Stimulated activated CD4-positive, alpha-beta T cell treated with anti-CD3 and anti-CD28 coated beads, Interleukin-1b, Interleukin-23, amount 100 ng/mL, for 4 hours (primary cell): ENCODE measurements at places on chromosomes 12 and 14.

DNA sequence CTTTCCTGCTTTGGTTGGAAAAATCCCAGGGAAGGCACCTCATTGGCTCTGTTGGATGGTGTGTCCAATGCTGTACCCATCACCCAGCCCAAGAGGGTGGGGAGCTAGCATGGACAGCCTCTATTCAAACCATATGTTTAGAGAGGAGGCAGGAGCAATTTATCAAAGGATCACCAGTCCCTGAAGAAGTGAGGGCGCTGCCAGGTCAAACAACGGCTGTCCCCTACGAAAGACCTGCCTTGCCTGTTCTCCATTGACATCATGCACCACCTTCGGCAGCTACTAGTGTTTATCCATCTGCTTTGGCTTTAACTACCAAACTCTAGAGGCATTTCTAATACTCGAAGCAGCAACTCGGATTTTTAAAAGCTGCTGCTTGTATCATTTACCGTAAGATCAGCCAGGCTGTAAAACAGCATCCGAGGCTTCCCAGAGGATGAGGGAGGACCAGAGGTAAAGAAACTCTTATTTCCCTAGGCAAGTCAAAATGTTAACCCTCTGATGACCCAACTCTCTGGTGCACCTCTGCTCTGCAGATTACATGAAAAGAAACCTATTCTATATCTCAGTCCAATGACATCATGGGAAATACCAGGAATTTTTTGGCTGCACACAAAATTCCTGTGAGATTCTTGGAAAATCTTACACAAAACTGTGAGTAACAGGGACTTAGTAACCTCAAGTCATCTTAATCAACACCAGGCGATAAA is 720.9 kb upstream of the TBX3 start:
- DNase-seq = no peak

GRCh38 chr12:40801861-40802260 is 109.6 kb downstream of the CNTN1 start:
- DNase-seq = no peak

DNA sequence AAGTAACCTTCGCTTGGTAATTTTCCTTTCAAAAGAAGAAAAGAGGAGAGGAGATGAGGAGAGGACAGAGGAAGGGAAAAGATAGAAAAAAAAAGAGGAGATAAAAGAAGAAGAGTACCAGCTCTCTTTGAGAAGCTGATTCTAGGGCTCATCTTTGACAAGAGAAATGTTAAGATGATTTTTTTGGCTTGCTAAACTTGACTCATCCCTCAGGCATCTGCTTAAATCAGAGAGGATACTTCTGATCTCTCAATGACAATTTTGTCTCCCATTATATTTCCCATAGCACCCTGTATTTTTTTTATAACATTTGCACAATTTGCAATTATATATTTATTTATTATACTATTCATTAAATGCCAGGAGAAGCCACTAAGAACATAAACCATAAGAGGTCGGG is 17.1 kb downstream of the SYT1 start:
- no peak for DNase-seq

DNA sequence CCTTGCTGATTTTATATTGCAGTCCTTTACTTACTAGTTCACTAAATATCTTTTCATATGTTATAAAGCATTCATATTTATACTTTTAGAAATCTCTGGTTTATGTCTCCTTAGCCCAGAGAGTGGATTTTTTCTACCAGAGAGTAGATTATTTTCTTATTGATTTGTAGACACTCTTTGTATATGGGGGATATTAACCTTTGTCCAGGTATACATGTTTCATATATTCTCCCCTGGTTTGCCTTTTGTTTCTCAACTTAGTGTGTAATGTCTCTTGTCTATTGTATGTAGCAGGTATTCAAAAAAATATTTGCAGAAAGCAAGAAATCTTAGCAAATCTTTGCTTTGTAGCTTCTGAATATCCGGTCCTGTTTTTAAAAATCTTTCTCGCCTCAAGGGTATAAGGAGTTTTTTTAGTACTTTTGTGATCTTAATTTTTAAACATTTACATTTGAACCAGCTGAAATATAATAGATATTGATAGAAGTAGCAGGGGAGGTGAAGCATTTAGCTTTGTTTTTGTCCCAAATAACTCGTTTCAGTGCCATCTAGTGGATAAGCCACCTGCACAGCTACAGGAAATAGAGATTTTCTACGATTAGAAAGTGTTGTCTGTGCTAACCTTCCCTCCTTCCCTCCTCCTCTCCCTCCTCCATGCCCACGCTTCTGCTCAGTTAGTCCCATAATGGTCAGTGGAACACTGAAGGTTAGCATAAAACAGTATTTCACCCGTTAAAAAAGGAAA is 97.0 kb downstream of the PHETA1 start:
- DNase-seq = no peak
